NCI-H1092 treated with DMSO at 0.1 percent for 48 hours (cell line): ENCODE measurements at places on chromosomes 11 and 22.

GRCh38 chr22:49079743-49080500 is 747.8 kb downstream of the BRD1 start:
- no peak for DNase-seq

- DNase-seq = no peak
Measured at GRCh38 chr11:64156235-64157011, 9.5 kb downstream of the MACROD1 start.

GRCh38 chr22:49329636-49330035 is 498.0 kb downstream of the BRD1 start:
- DNase-seq = no peak

DNA sequence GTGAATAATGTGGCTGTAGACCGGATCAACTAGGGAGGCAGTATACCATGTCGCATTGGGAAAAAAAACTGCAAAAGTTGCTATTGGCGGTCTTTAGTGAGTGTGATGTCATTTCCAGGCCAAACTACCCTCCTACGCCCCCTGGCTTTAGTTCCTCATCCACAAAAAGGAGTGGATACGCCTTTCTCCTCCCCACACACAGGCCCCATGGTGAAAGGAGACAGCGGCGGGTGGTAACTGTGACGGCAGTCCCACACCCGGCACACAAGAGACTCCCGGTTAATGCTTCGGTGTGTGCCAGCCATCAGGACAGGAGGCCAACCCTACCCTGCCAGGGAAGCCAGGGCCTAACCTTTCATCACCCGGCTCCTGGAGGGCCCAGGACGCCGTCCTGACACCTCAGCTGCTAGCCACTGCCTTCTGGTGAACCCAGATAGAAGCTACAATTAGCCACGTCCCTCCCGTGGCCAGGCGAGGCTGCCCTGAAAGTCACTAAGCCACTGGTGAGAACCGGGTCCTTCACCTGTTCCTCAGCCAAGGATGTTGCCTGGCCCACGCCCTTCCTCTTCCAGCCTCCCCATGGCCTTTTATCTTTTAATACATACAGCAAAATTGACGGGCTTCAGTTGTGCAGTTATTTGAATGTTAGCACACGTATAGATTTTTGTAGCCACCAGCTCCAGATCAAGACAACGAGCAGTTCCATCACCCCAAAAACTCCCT is 10.8 kb downstream of the TP53I11 start:
- DNase-seq = no peak

DNA sequence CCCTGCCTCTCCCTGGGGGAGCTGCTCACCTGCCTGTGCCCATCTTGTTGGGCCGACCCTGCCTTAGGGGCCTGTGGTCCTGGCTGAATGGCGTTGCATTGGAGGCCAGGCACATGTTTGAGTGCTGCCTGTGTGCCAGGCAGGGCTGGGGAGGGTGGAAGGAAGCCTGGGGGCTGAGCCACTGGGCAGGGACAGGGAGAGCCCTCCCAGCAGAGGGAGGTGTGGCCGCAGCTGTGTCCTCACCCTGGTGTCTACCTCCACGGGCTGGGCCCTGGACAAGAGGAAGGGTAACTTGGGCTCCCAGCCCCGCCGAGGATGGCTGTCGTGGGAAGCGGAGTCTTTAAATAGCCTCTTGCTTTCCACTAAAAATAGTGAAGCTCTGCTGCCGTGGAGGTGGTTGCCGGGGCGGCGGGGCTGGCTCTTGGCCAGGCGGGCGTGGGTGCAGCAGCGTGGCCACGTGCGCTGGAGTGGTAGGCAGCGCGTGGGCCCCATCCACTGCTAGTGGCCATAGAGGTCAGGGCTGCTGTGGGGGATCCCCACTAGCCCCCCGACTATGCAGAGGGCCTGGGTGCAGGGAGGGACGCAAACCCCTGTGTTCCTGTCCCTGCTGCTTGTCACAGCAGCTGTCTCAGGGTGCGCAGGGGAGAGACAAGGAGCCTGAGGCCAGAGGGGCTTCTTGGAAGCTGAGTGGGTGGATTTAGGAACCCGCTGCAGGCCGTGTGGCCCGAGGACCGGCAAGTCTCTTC is 6.2 kb downstream of the ZDHHC8 start:
- DNase-seq = no peak
